ENCODE measurements at places on chromosomes 11 and 22.

- peak; percentile 86 for DNase-seq
Observed at GRCh38 chr22:50469377-50470305, 5.2 kb downstream of the SBF1 start.

DNA sequence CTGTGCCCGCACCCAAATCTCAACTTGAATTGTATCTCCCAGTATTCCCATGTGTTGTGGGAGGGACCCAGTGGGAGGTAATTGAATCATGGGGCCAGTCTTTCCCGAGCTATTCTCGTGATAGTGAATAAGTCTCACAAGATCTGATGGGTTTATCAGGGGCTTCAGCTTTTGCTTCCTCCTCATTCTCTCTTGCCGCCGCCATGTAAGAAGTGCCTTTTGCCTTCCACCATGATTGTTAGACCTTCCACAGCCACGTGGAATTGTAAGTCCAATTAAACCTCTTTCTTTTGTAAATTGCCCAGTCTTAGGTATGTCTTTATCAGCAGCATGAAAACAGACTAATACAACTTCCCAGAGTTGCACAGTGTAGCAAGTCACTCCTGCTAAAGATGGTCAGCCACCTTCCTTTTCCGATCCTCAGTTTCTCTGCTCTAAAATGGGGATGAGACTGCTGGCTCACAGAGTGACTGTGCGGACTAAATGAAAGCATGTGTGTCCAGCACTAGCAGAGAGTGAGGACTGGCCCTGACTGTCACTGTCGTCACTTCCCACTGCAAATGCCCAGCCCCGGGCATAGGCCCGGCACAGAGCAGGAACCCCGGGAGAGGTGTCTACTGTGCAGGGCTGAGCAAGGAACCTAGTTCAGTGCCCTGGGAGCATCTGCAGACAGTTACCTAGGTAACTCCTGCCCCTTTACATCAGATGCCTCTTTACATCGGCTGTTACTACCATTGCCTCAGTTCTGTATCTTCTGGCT lies 9.5 kb downstream of the TSKU start:
- no peak for DNase-seq

- no peak for DNase-seq
Observed at GRCh38 chr22:44924710-44925109, 85.1 kb downstream of the PHF21B start.

GRCh38 chr11:2094354-2095197 lies 44.6 kb downstream of the IGF2 start:
- no peak for DNase-seq

DNA sequence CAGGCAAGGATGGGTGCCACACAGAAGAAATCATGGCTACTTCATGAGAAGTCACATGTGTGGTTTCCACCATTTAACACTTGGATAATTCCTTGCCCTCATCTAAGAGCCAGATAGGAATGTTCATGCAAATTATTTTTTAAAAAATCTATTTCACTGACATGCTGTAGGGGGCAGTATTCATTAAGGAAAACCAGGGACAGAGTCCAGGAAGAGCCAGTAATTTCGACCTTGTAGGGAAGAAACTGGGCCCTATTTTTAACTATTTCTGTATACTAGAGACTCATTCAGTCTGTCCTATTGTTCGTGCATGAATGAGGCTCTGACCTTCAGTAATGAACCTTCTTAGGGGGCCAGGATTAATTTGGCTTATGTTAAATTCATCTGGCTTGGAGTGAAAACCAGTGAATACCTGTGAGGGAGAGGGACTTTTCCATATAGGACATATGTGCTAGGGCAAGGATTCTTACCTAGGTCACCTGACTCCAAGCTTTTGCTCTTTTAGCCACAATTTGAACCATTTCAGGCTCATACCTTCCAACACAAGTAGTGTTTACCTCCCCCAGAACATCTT lies 192.7 kb downstream of the NAV2 start:
- peak; percentile 49 for DNase-seq

GRCh38 chr11:77140231-77140851 lies 12.3 kb downstream of the MYO7A start:
- DNase-seq, result no peak

GRCh38 chr22:29270475-29271271 lies 2.6 kb downstream of the EWSR1 start:
- no peak for DNase-seq

Measured in A172 (cell line).